ENCODE measurements at places on chromosomes 1 and 21.

GRCh38 chr21:15079269-15079668 lies 14.5 kb upstream of the NRIP1 start:
- DNase-seq = no peak

- DNase-seq = no peak
These were observed 615 bp downstream of the KRTAP10-5 start for GRCh38 chr21:44579833-44580144.

DNA sequence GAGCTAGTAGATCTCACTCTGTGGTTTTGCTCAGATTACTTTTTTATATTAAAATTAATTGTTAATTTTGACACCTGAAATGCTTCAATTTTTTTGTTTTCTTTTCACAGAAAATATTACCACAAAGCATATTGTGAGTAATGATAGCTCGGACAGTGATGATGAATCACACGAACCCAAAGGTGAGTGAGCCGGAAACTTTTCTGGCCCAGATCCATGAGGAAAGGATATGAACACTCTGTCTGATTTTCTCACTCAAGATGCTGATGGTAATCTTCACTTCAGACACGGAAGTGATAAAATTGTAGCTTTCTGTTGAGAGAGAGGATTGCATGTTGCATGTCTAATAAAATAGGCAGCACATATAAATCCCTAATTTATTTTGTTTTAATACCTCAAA lies 121.8 kb downstream of the PLA2G4A start:
- no peak for DNase-seq

DNA sequence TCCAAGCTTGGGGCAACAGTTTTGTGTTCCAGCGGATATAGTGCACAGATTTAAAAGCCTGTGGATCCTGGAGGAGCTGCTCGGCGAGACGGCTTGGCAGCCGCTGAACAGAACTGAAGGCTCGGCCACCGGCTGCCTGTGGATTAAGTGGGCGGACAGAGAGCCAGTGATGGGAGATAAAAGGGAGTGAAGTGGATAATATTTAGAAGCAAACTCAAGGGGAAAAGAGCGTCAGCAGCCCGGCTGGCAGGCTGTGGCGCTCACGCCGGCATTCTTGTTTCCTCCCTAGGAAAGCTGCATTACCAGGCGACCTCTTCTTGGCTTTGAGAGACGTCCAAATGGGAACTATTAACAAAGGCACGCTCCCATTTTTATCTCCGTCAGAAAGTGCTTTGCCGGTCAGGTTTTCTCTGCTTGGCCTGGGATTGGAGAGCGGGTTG lies 10.4 kb downstream of the TRABD2B start:
- no peak for DNase-seq

- no peak for DNase-seq
These were observed 3.1 kb upstream of the SRP9 start for GRCh38 chr1:225774281-225775147.

- no peak for DNase-seq
These were observed 28.9 kb upstream of the EFCAB14 start for GRCh38 chr1:46747683-46748288.

GRCh38 chr1:25349606-25350005 lies 11.5 kb downstream of the TMEM50A start:
- DNase-seq = no peak

DNA sequence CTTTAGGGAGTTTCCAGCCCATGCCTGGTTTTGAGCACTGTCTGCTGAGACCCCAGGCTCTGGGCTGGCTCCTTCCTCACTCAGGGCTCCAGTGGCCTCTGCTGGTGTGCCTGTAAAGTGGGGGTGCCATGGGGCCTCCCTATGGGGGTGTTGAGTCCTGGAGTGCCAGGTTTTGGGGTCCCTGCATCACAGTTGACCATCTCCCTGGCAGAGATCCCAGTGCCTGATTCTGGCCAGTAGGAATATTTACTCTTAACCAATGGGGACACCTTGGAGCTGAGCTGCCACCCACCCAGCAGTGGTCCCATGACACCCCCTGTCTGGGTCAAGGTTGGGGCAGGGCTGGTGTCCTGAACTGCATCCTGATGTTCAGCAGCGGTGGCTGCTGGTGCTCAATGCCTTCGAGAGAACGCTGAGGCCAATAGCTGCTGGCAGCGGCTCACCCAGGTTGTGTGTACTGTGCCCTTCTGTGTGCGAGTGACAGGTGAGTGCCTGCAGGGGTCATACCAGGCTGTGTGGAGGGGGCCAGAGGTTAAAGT lies 9.6 kb upstream of the ZNF669 start:
- no peak for DNase-seq

- DNase-seq = no peak
These were observed 5.9 kb downstream of the HMGN2 start for GRCh38 chr1:26478159-26478558.

GRCh38 chr1:109298666-109299557 lies 7.9 kb downstream of the MYBPHL start:
- DNase-seq = no peak

DNA sequence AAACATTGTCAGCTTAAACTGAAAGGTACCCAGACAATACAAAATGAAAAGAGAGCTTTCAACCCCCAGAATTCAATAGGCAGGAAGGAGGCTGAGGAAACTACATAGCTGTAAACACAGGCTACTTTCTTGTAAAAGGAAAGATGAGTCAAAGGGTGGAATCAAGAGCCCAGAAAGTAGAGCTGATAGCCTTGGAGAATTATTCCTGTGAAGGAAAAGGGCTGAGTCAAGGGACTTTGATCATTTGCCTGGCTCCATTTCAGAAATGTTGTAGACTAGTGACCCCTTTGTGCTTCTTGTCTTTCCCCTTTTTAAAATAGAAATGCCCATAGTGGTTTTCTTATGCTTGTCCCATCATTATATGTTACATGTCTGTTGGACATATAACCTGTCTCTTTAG lies 597.6 kb downstream of the ADGRL2 start:
- no peak for DNase-seq

DNA sequence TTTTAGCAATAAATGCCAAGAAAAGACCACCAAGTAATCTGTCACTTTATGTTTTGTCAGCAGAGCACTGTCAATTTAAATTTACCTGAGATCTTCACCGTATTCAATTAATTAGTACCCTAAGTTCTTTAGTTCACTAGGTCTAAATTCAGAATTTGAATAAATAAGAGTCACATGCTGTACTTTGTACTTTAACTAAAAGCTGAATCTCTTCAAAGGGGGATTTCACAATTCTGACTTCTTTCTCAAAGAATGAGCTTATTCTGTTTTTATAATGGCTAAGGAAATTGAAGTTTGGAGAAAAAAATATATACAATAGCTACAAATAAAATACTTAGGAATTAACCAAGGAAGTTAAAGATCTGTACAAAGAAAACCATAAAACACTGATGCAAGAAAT lies 2.1 kb upstream of the GNG5 start:
- DNase-seq = no peak

DNA sequence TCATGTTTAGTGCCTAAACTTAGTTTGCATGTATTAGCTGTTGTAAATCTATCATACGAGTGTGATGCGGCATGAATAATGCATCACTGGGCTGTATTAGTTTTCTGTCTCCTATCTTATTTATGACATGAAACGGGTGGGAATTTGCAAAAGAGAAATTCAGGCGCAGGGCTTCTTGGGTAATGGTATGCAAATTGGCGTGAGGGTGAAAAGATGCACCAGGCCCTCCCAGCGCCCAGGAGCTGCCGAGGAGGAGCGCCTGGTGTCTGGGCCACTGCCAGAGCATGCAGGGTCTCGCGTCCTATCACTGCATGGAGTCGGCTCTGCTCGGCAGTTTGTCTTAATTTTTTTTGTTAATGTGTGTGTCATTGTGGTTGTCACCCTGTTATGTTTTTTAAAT lies 82.9 kb upstream of the ACTL8 start:
- DNase-seq = no peak

DNA sequence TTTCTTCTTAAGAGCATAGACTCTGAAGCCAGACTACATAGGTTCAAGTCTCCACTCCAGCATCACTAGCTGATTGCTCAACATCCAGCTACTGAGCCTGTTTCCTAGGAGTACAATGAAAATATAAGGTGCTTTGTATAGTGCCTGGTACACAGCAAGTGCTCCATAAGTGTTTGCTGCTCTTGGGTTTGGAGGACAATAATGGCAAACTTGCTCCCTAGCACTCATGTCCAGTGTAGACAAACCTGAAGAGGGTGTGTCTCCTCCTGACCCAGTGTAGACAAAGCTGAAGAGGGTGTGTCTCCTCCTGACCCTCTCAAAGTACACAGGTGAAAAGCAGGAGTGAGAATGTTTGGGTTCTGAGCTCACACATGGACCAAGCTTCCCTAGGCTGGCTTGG lies 10.5 kb upstream of the ECE1 start:
- no peak for DNase-seq

GRCh38 chr1:4599951-4600481 lies 54.4 kb upstream of the AJAP1 start:
- DNase-seq = no peak

DNA sequence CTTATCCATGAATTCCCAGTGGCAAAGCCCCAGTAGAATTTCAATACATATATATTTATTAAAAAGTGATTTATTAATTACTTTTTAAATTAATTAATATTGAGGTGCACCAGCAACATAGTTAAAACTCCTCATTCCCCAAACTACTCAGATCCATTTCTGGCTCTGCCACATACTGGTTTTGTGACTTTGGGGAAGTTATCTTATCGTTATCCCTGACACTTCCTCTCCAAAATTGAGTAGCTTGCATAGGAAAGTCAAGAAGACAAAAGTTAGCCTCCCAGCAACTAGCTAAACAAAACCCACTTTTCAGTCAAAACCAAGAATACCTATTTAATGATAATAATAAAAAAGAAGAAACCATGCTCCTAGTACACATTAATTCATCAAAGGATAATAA lies 35.9 kb downstream of the TCP10L start:
- no peak for DNase-seq

GRCh38 chr1:190226006-190226405 lies 251.7 kb downstream of the BRINP3 start:
- DNase-seq = no peak

DNA sequence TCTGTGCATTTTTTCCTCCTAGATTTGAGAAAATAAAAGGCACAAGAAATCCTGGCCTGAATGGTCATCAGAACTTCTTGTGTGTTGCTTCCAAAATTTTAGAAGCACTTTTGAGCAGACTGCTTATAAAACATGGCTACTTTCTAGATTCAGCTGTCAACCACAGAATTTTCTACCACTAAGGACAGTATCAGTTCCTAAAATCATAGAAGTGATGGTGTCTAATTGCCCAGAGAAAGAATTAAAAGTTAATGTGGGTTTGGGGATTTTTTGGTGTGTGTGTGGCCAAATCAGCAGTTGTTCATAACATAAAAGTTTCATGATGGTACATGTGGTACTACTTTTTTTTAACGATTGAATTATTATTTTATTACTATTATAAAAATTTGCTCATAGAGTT lies 171.4 kb upstream of the SNX7 start:
- DNase-seq = no peak

- no peak for DNase-seq
These were observed 56.4 kb downstream of the CAPN8 start for GRCh38 chr1:223609066-223609465.

- DNase-seq = no peak
These were observed 59.4 kb upstream of the SERBP1 start for GRCh38 chr1:67489643-67490042.

- no peak for DNase-seq
These were observed 289.0 kb downstream of the RRAGC start for GRCh38 chr1:38570657-38570975.

- DNase-seq = no peak
These were observed 27.8 kb upstream of the LRRC38 start for GRCh38 chr1:13541435-13542215.

DNA sequence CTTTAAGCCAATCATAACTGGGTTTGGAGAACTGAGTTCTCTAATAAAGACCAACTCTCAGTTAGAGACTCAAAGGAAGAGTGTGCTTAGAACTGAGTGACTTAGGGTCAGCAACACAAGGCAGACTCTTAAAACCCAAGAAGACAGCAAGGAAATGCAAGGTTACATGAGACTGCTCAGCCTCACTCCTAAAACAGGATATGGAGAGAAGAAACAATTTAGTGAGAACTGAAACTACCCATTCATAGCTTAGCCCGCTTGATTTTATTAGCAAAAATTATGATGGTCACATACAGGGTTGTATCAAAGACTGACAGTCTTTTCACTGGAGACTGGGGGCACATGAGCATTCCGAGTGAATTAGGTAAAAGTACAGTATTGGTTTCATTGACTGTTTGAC lies 78.9 kb upstream of the DMRTA2 start:
- no peak for DNase-seq

- no peak for DNase-seq
These were observed 200.3 kb upstream of the SGIP1 start for GRCh38 chr1:66333466-66334199.
